ENCODE measurements at places on chromosomes 7 and 10. TPM values are rescaled to one million over a fixed set of nuclear protein-coding genes. Genes with fewer than 3 reads are reported as not detected.

- no peak for DNase-seq
Observed at GRCh38 chr7:5344342-5344741, 61.6 kb downstream of the SLC29A4 start.

DNA sequence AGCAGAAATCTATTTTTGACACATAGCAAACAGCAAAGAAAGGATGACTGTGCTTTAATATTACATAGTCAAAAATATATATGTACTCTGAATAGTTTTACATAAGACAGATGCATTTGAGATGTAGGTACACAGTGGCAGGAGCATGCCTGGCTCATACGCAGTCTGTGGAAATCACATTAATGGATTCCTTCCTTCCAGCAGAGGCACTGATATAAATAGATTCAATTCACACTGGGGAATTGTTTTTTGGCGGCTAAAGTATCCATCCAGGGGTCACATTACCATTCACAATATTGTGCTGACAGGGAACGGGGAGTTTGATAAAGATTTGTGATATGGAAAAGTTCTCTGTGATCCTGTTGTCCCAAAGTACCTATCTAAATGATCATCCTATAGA lies 72.5 kb upstream of the AGR3 start:
- no peak for DNase-seq

DNA sequence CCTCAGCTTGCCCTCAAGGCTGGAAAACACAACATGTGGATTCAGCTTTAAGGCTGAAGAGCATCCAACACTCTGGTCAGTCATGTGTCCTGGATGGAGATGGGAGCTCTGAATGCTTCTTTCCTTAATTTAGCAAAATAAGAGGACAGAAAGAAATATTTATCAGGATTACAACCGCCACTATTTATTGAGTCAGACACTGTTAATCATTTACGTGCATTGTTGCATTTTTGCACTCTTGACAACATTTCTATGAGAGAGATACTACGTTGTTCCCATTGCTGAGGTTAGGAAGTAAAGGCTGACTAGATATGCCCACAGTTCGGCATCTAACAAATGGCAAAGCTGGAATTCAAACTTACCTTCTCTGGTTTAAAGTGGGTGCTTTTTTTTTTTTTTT lies 101.8 kb upstream of the KMT2C start:
- no peak for DNase-seq

DNA sequence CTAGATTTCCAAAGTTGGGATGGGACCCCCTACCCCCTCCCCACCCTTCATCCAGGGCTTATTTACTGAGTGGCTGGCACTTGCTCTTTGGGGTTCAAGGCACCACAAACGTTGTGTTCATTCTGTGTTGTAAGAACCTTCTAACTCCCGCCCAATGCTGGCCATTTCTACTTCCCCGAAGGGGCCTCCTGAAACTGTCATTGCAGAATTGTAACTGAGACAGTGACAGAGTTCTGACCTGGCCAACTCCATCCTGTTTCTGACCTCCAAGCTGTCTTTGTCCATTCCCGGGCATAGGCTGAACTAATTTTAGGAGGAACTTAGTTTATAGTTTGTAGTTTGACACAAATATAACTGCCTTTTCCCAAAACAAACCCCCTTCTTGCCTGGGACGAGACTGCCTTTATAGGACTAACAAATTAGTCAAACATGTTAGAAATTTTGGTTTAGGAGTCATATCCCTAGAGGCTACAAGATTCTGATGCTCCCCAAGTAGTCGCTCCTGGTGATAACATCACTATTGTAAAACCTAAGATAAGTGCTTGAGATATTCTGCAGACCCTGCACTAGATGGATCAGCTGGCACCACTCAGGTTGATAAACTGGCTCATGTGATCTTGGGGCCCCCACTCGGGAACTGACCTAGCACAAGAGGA lies 34.8 kb upstream of the ZMIZ2 start:
- no peak for DNase-seq

DNA sequence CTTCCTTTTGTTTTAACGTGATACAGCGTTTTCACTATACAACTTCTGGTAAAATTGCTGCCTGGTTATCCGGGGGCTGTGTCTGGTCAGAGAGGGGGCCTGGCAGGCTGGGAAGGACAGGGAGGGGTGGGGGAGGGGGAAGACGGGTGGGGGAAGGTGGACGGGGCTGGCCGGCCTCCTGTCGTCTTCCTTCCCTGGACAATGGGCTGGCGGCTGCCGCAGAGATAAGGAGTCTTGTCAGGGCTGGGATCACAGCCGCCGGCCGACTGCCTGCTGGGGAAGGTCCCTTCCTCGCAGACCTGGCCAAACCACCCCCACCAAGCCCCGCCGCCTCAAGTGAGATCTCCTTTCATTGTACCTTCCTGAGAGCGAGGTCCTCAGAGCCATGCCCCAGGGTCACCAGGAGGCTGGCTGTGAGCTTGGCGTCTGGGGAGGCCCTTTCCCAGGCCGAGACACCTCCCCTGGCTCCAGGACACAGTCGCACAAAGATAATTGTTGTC lies 151.2 kb upstream of the TNRC18 start:
- DNase-seq, result no peak

Gene POT1
- polyA plus RNA-seq, result 50.4 TPM

Gene C7orf33
- not detected for polyA plus RNA-seq

Gene PAX4
- polyA plus RNA-seq, result not detected
